Effector memory CD8-positive, alpha-beta T cell (primary cell): ENCODE measurements at places on chromosomes 11 and 22.

DNA sequence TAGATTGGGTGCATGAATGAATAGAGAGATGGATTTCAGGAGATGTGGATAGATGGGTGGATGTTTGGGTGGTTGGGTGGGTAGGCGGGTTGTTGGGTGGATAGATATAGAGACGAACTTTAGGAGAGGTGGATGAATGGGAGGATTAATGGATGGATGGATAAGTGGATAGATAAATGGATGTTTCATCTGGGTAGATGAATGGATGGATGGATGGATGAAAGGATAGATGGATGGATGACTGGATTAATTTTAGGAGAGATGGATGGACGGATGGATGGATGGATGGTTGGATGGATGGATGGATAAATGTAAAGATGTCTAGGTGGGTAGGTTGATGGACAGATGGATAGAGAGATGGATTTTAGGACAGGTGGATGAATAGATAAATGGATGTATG, 511.3 kb downstream of the MIAT start:
- no peak for DNase-seq

DNA sequence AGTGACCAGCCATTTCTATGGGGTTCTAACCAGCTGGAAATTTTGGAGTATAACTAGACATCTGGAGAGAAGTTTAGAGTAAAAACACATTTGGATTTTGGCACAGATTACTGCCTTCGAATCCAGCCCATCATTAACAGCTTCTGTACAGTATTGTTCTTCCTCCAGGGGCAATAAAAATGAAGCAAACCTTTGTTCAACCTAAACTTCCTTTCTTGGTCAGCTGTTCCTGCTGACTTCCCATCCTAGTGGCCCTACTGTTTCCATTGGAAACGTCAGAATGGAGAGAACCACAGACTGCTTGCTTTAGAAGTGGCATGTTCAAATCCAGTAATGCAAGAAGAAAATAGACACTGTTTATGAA, 203.7 kb upstream of the MTMR2 start:
- no peak for DNase-seq

- no peak for DNase-seq
These were observed 1.4 kb upstream of the RGL4 start for GRCh38 chr22:23689414-23689813.

- no peak for DNase-seq
These were observed 15.7 kb downstream of the PRPF19 start for GRCh38 chr11:60890696-60891095.

DNA sequence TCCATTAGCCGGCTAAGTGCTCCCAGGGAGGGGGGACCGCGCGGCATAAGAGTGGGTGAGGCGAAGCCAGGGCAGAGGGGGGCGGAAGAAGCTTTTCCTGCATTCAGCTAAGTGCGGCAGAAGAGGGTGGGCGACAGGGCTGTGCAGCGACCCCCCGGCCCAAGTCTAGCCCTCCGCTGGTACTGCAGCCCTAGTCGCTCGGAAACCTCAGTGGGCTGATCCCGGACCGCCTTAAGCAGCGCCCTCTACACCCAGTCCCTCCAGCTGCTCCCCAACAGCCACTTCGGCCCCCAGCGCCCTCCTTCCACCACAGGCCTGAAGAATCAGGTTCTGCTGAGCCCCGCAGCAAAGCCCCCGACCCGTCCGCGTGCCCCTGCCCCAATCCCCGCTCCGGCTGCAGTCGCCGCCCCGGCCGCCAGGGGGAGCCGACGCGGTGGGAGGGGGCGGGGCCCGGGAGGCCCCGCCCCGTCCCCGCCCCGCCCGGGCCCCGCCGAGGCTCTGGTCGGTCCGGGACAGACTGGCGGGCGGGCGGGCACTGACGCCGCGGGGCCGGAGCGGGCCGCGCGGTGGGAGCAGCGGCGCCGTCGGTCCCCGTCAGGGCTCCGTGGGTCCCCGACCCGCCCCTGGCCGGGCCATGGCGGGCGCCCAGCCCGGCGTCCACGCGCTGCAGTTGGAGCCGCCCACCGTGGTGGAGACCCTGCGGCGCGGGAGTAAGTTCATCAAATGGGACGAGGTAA, at the start of gene PLCB3:
Gene PLCB3, plus strand, starts transcription at position 515 of the 737 bp plus-strand sequence. Its CDS starts 120 bp downstream, at position 635.
- peak; percentile 62 for DNase-seq

GRCh38 chr11:76700177-76701100, 29.9 kb upstream of the LRRC32 start:
- DNase-seq: no peak

DNA sequence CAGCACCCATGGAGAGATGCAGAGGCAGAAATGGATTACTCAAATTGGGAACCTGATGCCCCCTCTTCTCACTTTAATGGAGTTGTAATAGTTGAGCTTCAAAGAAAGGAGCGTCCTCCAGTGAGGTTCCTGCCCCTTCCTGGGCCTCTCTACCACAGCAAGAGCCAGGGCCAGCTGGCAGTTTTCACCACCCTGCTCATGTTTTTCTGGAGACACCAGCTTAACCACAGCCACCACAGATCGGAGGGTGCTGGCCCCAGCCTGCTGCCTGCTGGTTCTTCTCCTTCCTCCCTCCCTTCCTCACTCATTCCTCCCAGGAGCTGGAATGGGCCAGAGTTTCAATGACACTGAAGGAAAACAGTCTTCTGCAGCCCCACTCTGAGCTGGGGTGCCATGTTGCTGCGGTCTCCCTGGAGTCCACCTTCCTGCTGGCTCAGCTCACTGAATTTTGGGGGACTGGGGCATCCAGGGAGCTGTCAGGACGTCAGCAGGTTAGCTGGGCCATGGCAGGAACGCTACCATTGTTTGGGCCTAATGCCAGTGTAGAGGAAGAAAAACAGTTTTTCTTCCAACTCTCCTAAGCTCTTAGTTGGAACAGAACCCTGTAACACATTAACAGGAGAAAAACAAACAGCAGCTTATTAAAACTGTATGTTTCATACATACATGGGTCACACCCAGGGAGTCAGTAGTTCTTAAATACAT, 57.7 kb downstream of the TRAF6 start:
- peak; percentile 16 for DNase-seq

DNA sequence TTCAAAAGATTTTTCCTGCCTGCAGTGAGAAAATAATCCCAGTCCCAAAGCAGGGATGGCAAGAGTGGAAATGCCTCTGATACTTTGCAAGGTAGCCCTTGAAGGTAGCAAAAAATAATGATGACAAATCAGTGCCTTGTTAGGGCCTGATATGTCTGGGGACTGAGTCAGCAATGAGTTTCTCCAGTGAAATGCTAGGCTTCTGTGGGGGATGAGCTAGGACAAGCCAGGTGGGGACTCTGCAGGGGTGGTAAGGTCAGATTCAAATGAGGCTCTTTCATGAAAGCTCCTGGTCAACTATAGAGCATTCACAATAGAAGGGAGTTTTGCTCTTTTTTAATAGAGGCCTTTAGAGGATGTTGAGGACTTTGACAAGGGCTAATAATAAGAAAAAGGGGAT, 77.7 kb downstream of the ME3 start:
- no peak for DNase-seq

GRCh38 chr11:126663749-126664592, 308.5 kb downstream of the ST3GAL4 start:
- no peak for DNase-seq

GRCh38 chr11:35276396-35277145, 137.6 kb downstream of the CD44 start:
- DNase-seq: no peak

- no peak for DNase-seq
These were observed 6.0 kb downstream of the P2RX6 start for GRCh38 chr22:21020802-21021429.

- DNase-seq: no peak
These were observed 26.0 kb downstream of the NEAT1 start for GRCh38 chr11:65448418-65449105.
